ENCODE measurements at places on chromosomes 3 and 15.

GRCh38 chr3:114799816-114800215, 347.3 kb downstream of the ZBTB20 start:
- DNase-seq: no peak

GRCh38 chr3:177426106-177426877, 229.0 kb upstream of the TBL1XR1 start:
- no peak for DNase-seq

DNA sequence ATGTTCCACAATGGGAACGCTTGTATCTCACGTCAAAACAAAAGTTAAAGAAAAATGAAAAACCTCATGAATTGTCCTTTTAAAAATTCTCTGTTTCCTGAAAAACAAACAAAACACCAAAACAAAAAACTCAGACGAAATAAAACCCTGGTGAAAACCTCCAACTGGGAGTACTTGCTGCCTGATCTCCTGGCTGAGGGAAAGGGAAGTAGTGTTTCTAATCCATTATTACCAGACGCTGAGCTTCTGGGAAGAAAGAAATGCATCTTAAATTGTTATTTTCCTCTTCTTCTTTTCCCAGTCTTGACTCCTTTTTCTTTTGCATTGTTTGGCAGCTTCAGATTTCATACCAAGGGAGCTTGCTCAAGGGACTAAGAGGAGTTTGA, 243.2 kb upstream of the RGMA start:
- DNase-seq: no peak

DNA sequence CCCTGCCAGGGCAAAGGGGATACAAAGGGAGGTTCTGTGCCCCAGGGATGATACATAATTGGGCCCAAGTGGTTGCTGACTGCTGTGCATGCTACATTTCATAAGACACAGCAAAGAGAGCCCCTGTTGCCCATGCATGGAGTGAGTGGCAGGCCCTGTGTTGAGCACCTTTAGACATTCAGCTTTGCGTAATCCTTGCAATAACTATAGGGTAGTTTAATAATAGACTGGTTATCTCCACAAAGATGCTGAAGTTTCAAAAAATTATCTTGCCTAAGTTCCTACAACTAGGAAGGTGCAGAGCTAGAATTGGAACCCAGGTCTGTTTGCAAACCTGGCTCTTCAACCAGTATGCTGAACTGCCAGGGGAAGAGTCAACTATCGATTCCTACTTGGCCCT, 1.7 kb upstream of the OGG1 start:
- no peak for DNase-seq

- no peak for DNase-seq
Observed at GRCh38 chr15:96796841-96797240, 466.3 kb downstream of the NR2F2 start.

DNA sequence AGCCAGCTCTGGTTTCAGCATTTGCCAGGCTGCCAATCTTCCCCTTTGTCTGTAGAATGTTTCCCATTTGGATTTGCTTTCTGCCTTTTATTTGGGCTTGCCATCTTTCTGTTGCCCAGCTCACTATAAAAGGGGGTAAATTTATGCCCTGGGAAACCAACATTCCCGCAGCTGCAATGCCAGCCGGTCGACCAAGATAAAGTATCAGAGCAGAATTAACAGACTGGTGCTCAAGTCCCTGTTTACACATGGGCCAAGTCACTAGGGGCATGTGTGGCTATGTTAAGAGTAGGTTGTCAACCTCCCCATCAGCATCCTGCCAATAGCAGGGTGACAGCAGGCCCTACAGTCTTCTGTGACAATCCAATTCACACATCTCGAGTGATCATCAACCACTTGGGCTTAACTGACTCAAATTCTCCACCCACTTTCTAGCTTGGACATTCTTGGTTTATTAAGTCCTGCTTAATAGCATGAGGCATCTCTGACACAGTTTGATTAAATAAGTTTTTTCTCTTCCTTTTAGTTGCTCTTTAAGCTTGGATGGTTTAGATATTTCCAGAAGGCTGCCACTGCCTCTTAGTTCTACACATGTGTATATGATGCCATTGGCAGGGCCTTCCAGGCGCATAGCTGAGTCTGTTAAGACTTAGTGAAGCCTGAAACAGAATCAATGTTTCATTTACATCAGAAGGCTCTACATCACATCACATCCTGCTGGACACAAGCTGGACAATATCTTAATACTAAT, 24.1 kb upstream of the VEPH1 start:
- DNase-seq: no peak
